ENCODE measurements at places on chromosomes 2 and 18.

DNA sequence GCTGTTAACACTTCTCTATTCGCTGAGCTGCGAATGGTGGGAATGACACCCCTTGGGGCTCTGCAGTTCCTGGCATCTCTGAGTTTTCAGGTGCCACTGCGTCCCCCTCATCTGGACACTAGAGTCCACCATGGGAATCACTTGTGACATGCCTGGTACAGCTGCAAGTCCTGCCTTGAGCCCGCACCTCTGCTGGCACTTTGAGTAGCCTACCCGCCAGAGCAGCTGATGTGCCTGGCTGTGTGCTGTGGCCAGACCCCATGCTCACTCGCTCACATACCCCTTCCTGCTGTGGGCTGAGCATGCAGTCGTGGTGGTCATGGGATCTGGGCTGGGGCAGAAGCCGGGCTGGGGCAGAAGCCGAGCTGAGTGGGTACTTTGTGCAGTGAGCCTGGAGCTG lies 117.6 kb downstream of the RND3 start:
- DNase-seq = no peak

DNA sequence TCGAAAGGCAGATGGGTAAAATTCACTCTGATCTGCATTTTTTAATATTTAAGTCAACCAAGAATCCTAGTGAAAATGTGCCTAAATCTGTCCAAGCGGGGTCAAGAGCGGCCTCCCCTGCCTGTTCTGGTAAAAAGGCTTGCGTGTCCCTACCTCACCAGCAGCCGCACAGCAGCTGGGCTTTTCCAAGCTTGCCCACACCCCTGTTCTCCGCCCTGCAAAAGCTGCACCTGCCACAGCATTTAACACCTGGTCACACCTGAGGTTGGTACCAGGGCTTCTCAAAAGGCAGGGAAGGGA lies 25.8 kb upstream of the TMEM182 start:
- no peak for DNase-seq

GRCh38 chr18:77138270-77138669 lies 5.7 kb upstream of the MBP start:
- DNase-seq = no peak

DNA sequence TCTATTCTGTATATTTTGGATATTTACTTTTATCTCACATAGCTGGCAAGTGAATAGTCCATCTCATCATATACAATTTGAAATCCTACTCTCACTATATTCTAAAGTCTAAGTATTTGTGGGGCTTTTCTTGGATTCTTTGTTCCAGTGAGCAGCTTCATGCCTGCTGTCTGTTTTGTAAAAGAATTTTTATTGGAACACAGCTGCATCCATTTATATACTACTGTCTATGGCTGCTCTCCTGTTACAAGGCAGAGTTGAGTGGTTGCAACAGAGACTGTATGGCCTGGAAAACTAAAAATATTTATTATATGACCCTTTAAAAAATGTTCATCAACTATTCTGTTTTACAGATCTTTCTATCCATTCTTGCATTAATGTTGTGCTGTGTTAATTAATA lies 193.3 kb upstream of the KLHL14 start:
- DNase-seq = no peak

All from T follicular helper cell (primary cell).